ENCODE measurements at places on chromosomes 7 and 10.

DNA sequence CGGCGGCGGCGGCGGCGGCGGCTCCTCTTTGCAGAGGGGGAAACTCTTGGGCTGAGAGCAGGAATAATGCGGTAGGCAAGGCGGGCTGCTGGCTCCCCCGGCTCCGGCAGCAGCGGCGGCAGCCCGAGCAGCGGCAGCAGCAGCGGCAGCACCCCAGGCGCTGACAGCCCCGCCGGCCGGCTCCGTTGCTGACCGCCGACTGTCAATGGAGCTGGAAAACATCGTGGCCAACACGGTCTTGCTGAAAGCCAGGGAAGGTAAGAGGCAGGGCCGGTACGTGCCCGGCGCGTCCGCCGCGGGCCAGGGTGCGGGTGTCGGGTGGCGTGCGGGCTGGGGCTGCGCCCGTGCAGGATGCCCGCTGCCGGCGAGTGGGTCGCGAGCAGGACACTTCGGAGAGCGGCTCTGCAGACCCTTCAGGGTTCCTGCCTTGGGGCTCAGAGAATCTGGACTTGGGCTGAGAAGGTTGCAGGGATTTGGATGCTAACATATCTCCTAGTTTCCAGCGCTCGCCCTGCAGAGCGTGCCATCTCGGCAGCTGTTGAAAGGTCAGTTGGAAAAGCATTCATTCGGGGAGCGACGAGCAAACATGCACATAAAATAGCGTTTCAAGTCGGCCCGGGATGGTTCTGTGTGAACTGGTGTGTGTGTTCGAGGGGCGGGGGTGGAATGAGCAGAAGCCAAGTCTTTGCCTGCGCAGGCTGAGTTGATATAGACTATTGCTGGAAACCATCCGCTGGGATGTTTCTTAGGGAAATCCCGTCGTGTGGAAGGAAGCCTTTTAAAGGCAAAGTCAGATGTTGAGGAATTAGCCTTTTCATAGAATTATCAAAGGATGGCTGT lies 562 bp downstream of the GRK5 start:
- no peak for DNase-seq

DNA sequence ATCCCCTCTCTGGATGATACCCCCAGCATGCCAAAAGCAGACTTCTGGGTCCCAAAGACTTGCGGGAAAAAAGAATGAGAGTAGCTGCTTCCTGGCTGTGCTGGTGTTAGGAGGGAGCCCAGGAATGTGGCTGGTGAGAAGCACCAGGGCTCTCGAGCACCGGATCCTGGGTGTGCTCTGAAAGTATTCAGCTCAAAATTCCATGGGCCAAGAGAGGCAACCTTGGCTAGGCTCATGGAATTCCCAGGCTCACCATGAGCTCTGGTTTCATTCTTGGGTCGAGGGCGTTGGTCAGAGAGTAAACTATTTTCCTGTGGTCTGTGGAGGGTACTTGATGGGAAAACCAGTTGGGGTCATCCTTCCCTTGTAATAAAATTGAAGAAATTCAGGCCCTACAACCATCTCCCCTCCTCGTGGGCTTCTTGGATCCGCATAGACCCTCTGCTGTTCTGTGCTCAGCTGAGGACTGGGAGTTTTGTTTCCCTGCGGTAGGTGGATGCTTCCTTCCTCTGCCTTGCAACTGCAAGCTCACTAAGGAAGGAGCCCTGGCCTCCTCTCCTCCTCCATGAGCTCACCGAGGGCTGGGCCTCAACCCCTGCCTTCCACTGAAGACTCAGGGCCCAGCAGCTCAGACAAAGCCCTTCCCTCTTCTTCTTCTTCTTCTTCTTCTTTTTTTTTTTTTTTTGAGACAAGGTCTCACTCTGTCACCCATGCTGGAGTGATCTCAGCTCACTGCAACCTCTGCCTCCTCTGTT lies 34.5 kb upstream of the AQP1 start:
- DNase-seq, result no peak

- peak; percentile 6 for DNase-seq
Observed at GRCh38 chr7:127514499-127514898, 70.9 kb downstream of the GCC1 start.

DNA sequence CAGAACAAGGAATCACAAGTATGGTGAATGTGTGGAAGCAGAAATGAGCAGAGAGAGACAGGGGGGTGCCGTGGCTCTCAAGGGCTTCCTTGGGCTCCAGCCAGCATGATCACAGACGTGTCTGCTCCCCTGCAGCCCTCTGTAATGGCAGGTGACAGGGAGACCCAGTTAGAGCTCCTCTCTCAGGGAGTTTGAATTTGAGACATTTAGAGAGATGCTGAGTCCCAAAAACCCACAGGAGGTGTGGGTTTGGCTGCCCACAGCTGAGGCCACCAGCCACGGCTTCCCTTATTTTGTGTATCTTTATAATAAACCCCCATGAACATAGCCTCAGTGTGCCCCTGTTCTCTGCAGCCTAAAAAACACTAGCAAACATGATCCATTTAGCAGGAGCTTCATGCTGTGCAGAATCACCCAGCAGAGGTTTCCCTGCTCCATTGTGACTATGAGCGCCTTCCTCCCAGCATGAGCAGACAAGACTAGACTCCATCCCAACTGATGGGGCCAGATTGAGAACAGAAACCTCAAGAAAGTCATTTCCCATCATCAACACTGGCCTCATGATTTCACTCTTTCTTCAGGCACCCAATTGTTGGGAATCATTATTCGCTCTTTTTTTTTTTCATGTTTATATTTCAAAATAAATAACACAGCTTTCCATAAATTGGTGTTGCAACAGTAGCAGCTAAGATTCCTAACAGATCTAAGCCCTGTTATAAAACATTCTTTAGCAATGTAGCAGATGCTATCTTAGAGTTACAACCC lies 13.4 kb downstream of the NOD1 start:
- no peak for DNase-seq

GRCh38 chr10:92757066-92757710 lies 67.4 kb downstream of the HHEX start:
- no peak for DNase-seq

DNA sequence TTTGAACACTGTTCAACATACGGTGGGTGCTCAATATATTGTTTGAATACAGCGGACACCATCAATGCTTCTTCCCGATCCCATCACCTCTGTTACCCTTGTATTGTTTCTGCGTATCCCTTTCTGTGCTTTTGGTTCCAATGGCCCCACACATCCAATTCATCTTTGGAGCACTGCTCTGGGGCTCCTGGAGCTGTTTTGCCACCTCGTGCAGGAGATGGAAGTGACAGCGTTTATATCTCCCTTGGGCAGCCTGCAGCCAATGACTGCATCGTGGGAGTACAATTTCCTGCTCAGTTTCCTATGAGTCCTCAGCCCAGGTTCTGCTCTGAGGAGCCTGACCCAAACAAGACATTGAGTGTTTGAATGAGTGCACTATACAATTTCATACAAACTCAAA lies 50.2 kb upstream of the PIK3CG start:
- DNase-seq, result no peak

DNA sequence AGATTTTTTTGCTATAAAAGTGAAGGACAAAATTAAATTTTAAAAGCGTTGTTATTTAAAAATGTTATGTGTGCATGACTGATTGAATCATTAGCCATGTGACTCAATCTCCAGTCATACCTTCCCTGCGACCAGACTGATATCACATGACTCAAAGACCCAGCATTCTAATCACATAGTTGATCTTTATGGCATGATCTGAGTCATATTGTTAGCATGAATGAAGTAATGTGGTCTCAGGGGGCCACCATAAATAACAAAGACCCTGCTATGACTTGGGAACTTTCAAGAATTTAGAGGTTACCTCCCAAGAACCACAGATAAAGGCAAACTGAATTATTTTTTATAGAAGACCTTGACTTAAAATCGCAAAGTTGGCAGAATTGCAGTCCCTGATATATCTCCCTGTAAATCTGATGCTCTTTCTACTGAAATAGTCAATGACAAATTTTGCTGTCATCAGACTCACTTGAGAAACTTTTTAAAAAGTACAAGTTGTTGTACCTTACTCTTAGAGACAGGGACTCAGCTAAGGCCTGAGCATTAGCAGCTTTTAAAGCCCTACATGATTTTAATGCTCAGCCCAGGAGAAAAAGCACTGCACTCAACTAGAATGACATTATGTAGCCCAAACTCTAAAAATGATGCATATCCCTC lies 717.3 kb downstream of the XPNPEP1 start:
- no peak for DNase-seq

DNA sequence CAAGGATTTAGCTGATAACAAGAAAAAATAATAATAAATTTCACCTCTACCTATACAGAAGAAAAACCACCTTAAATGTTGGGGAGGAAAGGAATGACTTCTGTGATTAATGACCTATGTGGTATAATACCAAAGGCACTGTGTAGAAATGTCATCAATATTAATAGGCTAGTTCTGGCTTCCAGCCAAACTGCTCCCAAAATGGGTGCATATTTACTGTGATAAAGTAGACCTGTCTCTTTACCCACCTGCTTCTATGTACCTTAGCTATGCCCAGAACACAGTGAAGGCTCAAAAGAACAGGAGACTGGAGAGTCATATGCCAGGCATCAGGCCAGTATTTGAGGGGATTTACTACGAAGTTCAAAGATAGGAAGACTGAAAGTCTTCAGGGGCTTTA lies 76.0 kb downstream of the ATE1 start:
- no peak for DNase-seq

GRCh38 chr10:101617102-101617823 lies 29.1 kb downstream of the DPCD start:
- no peak for DNase-seq

- DNase-seq, result no peak
Observed at GRCh38 chr7:127146746-127147536, 105.8 kb downstream of the GRM8 start.

DNA sequence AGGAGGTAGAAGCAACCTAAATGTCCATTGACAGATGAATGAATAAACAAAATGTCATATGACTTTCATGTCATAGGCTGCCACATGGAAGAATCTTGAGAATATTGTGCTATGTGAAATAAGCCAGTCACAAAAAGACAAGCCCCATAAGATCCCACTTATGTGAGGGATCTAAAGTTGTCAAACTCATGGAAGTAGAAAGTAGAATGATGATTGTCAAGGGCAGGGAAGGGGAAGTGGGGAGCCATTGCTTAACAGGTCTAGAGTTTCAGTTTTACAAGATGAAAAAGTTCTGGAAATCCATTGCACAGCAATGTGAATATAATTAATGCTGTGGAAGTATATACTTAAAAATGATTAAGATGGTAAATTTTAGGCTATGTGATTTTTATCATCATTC lies 229.3 kb upstream of the KMT2E start:
- DNase-seq, result no peak

GRCh38 chr7:33107136-33108066 lies 1.8 kb downstream of the RP9 start:
- DNase-seq, result no peak

GRCh38 chr7:146864644-146865043 lies 748.0 kb downstream of the CNTNAP2 start:
- no peak for DNase-seq

Measured in NCI-H1436 treated with DMSO at 0.1 percent for 48 hours (cell line).